ENCODE measurements at places on chromosomes 2 and 18.

- DNase-seq = no peak
Observed at GRCh38 chr18:32443706-32444215, 26.9 kb downstream of the GAREM1 start.

GRCh38 chr18:62717169-62717924 lies 2.0 kb downstream of the PHLPP1 start:
- DNase-seq = no peak

DNA sequence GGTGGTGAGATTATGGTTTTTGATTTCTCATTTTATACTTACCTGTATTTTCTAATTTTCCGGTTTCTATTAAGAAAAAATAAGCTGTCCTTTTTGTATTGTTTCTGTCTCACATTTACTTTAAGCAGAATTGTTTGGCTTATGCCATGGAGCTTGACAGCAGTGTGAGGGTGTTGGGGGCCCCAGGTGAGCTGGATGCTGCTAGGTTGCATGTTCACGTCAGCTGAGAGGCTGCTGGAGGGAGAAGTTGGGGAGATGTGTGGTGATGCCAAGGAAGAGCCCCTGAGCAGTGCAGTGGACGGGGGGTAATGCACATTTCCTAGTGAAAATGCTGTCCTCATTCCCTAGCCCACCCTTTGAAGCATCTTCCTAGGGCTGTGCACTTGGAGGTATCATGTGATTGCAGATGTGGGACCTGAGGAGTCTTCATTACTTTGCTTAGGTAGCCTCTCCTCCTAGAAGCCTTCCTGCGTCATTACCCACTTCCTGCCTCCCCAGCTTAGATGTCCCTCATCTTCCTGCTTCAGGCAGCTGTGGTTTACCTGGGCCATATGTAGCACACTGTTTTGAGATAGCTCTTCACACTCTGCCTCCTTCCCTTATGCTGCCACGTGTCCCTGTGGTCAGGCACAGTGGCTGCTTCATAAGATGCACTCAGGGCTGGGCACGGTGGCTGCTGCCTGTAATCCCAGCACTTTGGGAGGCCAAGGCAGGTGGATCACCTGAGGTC lies 16.2 kb downstream of the ATG16L1 start:
- DNase-seq = peak; percentile 6

DNA sequence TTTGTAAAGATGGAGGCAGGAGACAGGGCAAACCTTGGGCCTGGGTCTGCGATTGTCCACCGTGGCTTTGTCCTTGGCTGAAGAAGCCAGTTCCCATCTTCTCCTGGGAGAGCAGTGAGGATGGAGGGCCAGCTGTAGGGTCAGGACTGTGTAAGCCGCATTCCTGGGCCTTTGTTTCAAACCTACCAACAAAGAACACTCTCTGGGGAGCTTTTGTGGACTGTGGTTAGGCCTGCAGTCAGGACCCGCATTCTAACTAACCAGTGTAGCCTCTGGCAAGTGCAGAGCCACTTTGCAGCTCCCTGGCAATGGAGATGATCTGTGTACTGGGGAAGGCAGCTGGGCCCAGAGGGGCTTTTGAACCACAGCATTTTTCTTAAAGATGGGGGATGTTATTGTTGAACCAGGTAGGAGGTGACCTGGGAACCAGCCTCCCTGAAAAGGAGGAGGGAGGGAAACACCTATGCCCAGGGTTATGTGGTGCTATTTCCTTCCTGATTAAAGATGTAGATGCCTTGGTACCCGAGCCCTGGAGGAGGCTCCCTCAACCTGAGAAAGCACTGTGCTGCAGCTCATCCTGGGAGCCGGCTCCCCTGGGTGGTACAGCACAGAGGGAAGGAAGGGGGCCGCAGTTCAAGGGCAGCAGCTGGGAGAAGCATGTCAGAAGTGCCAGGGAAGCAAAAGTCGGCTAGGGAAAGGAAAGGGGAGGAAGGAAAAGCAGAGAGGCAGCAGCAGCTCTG lies 12.7 kb upstream of the SMAD4 start:
- DNase-seq = no peak

DNA sequence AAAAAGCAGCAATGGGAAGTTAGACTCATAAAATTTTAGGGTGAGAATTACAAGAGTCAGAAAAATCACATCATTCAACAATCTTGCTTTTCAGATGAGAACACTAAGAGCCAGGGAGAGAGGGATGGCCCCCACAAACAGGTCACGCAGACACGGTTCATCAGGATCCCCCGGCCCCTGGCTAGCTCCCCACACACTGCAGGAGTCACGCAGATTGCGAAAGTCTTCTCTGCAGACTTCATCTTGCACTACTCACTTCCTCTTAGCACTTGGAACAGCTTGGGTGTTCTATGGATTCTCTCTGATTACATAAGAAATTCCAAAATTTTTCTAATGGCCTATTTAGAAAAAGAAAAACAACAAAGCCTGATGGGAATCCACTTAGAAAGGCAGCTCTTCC lies 21.6 kb upstream of the SULT1C2 start:
- DNase-seq = no peak

DNA sequence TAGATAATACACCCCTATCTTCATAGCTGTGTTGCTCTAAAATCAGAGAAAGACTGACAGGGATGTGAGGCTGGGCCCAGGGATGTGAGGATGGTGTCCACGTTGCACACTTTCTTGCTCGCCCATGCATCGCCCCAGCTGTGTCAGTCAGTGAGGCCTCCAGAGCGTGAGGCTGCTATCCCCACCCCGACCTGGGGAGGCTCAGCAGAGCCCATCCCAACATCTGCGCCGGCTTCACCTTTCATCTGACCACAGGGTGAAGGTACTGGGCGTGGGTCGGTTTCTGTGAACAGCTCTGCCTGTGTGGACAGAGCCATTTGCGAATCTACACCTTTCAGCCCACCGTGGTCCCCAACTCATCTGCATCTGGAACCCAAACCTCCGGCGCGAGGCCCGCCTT lies 255.7 kb downstream of the HDAC4 start:
- DNase-seq = no peak

DNA sequence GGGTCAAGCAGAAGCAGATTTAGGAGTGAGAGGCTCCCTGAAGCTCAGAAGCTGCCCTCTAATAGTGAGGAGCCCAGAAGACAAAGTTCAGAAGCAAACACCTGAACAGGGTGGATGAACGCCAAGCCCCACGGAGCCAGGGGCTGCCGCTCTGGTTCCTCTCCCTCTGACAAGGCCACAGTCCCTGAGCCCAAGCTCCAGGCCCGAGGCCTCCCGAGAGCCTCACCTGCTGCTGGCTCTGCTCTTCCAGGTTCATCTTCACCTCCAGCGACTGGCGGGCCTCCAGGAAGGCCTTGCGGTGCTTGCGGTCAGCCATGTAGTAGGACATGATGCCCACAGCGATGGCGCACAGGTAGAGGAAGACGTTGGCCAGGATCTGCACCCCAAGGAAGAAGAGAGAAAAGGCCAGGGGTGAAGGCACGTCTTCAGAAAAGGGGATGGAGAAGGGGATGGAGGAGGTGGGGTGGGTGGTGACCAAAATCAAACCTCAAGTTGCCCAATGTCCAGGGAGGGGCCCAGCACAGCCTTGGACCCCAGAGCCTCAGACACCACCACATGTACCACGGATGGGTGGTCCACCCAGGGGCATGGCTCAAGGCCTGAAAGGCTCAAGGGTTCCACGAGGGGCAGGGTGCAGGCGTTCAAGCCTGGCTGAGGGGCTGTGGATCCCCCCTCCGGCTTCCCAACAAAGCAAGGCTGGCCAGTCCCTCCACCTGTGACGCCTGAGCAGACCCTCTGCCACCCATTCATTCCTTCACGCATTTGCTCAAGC lies 47.5 kb downstream of the ADCY3 start:
- DNase-seq = no peak

DNA sequence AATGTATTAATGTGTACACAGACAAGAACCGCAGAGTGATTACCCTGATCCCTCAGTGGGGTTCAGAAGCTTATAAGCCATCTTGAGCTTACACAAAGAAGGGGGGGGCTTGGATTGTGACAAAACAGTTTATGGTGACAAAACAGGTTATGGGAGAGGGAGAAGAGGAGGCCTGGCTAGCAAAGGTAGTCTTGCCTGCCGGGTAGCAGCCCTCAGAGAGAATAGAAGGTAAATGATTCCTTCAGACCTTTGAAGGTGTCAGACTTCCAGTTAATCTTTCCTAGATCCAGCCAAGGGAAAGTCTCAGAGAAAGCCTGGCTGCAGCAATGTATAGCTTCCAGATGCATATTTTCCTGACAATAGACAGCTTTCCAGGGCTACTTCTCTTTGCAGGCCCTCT lies 44.6 kb upstream of the RAPH1 start:
- no peak for DNase-seq

DNA sequence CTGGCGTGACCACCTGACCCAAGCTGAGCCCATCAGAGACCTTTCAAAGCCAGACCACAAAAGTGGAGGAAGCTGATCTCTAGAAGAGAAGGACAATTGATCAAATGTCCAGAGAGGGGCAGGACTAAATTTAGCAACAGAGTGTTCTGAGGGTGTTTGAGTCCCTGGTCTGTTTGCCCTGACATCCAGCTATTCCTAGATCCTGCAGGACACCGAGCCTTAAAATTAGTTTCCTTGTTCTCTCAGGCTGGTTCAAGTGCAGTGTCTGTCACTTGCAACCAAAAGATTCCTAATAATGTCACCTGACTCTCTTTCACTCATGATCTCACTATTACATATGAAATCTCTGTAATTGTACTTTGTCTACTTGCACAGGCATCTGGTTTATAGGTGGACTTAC lies 33.0 kb upstream of the NPAS2 start:
- no peak for DNase-seq

- no peak for DNase-seq
Observed at GRCh38 chr2:239197146-239197545, 203.7 kb downstream of the HDAC4 start.

- no peak for DNase-seq
Observed at GRCh38 chr18:3114026-3114425, 101.1 kb upstream of the LPIN2 start.

GRCh38 chr18:79480171-79481045 lies 84.7 kb downstream of the NFATC1 start:
- no peak for DNase-seq

GRCh38 chr18:9790261-9790660 lies 82.2 kb downstream of the RAB31 start:
- no peak for DNase-seq

- no peak for DNase-seq
Observed at GRCh38 chr18:43827311-43827710, 550.0 kb upstream of the SYT4 start.

DNA sequence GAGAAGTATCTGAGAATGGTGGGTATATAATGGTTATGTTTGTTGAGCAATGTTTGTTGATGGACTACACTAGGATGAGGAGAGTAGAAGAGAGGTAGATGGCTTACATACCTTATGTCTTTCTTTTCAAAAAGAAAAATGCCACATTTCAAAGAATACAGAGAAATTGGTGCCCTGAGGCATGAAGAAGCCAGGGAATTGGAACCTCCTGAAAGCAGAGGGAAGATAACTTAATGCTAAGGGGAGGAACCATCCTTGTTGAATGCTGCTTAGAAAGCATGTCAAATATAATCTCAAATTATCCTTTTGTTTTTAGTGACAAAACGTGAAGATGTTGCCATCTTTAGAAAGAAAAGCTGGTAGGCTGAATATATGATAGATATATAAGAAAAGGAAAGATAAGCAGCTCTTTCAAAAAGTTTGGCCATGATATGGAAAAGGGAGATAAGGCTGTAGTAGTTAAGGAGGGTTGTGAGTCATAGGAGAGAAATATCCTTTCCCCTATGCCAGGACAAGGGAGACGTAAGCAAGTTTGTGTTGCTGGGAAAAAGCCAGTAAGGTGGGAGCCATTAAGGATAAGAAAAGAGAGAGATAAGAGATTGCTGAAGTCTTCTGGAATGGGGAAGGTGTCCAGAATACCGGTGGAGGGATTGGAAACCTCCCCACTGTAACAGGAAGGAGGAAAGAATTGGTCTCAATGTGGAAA lies 66.3 kb downstream of the SCN2A start:
- no peak for DNase-seq

GRCh38 chr2:239263669-239264491 lies 136.9 kb downstream of the HDAC4 start:
- DNase-seq = no peak

DNA sequence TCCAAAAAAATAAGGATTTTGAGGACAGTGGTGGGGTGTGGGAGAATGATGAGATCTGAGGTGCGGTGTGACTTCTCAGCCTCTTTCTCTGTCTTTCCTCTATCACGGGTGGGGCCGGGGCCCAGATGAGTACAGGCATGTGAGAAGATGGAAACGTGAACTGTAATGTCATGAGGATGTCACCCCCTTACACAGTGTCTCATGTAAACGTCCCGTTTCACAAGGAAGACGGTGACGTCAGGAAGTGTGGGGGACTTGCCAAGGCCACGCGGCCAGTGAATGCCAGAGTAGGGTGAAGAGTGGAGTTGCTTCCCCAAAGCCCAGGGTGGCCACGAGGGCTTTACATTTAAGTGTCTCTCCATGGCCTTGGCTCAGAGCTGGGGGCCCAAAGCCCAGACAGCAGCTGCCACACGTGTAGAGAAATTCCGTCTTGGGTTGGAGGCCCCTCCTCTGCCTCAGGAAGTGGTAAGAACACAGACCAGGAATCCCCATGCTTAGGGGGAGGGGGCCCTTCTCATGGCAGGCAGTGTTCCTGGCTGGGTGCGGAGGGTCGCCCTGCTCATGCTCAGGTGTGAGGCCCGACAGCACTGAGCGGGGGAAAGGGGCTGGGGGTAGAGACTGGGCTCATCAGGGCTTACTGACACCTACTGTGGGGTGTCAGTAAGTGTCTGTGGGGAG lies 80.9 kb upstream of the SMAD7 start:
- DNase-seq = no peak

DNA sequence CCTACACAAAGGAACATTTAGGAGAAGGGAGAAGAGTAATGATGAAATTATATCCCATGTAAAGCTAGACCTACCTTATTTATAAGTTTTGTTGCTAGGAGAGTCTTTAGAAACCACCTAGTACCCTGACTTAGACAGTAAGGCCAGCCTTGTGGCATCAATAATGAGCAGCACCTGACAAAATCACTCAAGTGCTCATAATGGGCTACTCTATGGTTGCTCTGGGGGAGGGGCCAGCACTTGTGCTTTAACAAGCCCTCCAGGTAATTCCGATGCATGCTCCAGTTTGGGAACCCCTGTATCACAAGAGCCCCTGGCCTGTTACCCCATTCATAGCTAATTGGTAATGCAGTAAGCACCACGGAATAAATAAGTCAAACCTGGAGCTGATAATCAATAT lies 102.9 kb upstream of the ALK start:
- DNase-seq = no peak

- no peak for DNase-seq
Observed at GRCh38 chr2:55420871-55421270, 1.2 kb upstream of the CCDC88A start.

- DNase-seq = no peak
Observed at GRCh38 chr2:202494300-202495229, 118.4 kb downstream of the BMPR2 start.

GRCh38 chr2:66000901-66001300 lies 434.0 kb upstream of the MEIS1 start:
- DNase-seq = no peak

GRCh38 chr18:79420033-79420745 lies 24.5 kb downstream of the NFATC1 start:
- DNase-seq = no peak

DNA sequence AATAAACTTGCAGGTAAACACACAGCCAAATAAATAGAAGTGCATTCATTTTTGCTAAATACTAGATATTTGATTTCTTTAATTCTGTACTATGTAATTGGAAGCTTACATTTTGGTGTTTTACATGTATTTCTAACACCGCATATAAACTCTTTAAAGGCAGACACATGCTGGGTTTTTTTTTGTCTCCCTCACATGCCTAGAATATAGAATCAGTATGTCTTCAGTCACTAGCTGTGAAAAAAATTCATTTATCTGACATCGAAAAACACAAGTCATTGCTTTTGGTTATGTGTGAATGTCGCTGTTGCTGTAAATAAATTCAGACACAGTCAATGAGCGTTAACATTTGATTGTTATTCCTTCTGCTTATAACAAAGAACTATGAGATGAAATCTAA lies 1101.0 kb downstream of the DPP10 start:
- DNase-seq = no peak

Data from activated naive CD4-positive, alpha-beta T cell (primary cell).